ENCODE measurements at places on chromosomes 3 and 15. TPM values are rescaled to one million over a fixed set of nuclear protein-coding genes. Genes with fewer than 3 reads are reported as not detected.

ZNF774 gene
- 0.69 TPM for total RNA-seq

ZFYVE19 gene
- 9.6 TPM for total RNA-seq

DRD3 gene
- not detected for total RNA-seq

DNA sequence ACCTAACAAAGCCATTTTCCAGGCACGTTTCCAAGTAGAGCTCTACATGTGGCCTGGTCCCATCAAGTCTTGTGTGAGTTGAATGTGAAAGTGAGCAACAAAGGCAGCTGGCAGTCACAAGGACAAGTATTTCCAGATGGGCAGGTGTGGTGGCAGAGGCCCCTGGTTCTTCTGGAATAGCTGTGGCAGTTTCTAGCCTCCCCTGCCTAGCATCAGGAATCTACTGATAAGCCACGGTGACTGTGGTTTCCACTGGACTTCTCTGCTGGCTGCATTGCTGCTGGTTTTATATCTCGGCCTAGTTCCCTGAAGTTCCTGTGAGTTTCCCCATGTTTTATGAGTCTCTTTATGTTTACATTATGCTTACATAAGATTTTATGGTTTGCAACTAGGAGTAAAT, 117.7 kb downstream of the GOLIM4 start:
- no peak for DNase-seq

DNA sequence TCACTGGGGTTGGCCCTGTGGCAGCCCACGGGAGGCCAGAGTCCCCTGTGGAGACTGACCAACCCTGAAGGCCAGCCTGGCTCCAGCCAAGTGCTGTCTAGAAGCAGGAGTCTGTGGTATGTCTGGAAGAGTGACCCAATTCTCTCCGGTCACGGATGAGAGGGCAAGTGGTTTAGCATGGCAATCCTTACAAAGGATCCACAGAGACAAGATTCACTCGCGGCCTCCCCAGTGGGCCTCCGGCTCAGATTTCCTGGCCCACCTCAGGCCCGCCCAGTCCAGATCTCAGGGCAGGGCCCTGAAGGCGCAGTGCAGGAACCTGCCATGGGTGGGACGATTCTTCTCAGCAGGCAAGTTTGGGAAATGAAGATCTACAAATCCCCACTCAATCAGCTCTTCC, 5.0 kb upstream of the BCL2L10 start:
- DNase-seq: no peak

- DNase-seq: no peak
Observed at GRCh38 chr15:71079208-71080044, 35.8 kb upstream of the THSD4 start.

DNA sequence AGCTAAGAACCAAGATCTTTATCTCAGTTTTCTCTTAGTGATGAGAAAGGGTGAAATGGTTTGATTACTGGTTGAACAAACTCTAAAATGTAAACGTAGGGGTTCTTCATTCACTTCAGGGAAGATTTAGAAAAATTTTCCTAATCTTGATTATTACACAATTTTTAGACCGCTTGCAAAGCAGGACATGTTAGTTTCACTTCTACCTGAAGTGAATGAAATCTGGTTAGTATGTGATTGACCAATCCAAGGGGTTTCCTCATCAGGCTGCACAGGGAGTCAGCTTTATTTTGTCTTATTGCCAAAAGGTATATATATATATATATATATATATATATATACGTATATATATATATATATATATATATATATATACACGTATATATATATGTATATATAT, 740.4 kb downstream of the TUSC7 start:
- no peak for DNase-seq

DNA sequence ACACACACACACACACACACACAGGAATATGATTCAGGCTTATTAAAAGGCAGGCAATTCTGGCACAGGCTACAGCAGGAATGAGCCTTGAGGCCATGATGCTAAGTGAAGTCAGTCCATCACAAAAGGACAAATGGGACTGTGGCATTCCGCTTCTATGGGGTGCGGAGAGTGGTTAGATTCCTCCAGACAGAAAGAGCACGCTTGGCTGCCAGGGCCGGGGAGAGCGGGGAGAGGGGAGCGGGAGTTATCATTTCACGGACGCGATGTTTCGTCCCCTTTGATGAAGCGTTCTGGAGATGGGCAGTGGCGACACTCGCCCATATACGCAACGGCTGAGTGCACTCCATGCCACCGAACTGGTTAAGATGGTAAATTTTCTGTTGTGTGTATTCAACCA, 58.5 kb upstream of the FAM174B start:
- DNase-seq: no peak

- no peak for DNase-seq
Observed at GRCh38 chr3:83625261-83625660, 1333.5 kb upstream of the CADM2 start.

DNA sequence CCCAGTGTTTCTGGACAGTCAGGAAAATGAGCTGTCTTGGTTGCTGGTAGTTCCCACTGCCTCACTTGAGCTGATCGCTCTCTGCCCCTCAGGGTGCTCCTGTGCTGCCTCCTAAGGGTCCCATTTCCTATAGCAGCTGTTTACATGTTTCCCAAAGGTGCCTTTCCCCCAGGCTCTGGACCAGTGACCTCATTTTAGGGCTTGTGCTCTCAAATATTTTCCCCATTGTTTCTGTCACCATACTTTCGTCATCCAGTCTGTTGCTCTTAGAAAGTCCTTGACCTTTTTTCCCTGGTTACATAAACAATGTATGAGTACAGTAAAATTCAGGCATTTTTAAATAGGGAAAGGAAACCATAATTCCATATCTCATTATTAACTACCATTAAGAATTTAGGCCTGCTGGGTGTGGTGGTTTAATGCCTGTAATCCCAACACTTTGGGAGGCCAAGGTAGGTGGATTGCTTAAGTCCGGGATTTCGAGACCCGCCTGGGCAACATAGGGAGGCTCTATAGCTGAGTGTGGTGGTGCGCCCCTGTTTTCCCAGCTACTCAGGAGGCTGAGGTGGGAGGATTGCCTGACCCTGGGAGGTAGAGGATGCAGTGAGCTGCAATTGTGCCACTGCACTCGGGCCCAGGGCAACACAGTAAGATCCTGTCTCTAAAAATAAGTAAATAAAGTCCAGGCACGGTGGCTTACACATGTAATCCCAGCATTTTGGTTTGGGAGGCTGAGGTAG, 11.7 kb downstream of the RAD54L2 start:
- no peak for DNase-seq

GRCh38 chr3:171183042-171183441, 156.5 kb upstream of the SLC2A2 start:
- peak; percentile 20 for DNase-seq

GRCh38 chr15:69090197-69090948, 70.1 kb upstream of the GLCE start:
- DNase-seq: no peak

DNA sequence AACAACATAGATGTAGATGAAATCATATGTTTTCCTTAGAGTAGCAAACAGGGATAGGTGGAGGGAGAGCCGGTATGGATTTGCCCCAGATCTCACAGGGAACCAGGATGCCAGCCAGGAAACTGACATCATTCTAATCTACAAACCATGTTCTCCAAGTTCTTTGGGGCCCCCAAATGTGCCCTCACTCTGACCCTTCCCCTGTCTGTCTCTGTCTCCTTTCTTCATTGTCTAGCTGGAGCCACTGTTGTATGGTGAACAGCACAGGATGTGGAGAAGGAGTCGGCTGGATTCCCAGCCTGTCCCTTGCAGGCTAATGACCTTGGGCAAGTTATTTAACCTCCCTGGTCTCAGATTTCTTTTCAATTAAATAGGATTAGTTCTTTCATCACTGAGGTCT, 962 bp downstream of the ATP13A5 start:
- no peak for DNase-seq

DNA sequence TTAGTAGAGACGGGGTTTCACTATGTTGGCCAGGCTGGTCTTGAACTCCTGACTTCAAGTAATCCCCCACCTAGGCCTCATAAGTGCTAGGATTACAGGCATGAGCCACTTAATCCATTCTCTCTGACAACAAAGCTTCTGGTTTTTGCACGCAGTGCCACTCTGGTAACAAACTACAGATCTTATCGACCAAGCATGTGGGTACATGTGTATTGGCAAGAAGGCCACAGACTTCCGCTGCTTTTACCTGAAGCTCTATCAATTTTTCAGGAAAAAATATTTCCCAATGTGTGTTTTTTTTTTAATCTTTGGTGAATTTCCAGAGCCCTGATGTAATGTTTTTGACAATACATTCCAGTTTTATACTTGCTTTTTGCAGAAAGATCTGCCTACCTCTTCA, 182.5 kb downstream of the PCCB start:
- DNase-seq: no peak

DNA sequence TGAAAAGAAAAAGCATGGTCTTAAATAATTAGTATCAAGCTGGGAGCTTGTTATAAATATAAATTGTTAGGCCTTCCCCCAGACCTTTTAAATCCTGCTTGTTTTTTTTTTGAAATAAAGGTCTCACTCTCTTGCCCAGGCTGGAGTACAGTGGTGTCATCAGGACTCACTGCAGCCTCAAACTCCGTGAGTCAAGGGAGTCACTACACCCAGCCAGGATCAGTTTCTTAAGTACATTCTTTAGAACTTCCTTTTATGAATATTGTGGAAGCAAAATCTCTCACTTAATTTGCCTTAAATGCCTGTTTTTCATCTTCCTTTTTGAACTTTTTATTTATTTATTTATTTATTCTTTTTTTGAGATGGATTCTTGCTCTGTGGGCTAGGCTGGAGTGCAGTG, 20.8 kb upstream of the DENND4A start:
- DNase-seq: no peak
